ENCODE measurements at places on chromosomes 13 and 19.

DNA sequence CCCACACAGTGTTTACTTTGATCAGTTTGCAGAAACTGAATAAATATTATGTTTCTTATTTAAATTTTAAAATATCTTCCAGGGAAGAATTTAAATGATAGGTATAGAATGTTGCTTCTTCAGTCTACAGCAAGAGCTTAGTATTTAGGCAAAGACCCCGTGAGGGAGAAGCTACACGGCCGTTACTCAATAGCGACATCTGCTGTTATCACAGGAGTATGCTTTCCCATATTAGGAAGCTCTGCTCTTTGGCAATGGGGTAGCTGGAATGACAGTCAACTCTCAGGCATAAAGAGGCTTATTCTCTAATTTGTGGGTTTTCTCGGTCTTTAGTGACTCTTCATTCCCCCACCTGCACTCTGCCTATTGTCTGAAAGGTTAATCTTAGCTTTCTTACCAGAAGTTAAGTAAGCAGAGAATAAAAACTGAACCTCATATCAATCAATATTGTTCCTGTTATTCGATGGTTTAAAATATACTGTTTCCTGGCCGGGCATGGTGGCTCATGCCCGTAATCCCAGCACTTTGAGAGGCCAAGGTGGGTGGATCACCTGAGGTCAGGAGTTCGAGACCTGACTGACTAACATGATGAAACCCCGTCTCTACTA lies 13.2 kb upstream of the LHFPL6 start:
- DNase-seq, result no peak

DNA sequence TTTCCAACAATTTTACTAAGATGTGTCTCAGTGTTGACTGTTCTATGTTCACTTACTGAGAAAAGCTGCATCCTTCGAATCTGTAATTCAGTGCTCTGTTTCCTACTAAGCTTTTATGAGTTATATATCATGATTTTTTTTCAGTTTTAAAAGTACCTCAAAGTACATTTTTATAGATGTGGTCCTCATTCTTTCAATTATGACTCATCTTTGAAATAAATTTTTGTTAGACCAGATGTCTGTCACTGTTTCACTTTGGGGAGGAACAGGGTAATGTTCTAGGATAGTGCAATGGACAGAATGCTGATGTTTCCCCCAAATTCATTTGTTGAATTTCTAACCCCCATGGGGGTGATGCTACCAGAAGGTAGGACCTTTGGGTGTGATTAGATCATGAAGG lies 74.8 kb downstream of the NALCN start:
- no peak for DNase-seq

DNA sequence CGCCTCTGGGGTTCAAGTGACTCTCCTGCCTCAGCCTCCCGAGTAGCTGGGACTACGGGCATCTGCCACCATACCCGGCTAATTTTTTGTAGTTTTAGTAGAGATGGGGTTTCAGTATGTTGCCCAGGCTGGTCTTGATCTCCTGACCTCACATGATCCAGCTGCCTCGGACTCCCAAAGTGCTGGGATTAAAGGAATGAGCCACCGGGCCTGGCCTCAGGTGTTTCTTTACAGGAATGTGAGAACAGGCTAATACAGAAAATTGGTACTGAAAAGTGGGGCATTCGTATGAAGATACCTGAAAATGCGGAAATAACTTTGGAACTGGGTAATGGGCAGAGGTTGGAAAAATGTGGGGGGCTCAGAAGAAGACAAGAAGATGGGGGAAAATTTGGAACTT lies 2.8 kb upstream of the CDC16 start:
- DNase-seq, result no peak

DNA sequence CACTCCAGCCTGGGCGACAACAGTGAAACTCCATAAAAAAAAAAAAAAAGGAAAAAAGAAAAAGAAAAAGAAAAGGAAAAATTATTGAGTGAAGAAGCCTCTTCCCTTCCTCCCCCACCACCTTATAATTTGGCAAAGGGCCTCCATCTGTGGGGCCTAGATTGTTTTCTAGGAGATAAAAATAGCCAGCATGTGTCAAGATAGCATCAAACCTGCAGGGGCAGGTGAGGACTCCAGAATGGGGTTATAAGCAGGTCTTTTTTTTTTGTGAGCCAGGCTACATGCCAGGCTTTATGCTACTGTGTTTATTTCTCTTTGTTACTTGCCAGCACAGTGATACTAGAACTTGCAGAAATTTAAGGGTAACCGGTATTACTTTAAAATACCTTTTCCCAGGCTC lies 11.7 kb upstream of the TRIM13 start:
- no peak for DNase-seq

DNA sequence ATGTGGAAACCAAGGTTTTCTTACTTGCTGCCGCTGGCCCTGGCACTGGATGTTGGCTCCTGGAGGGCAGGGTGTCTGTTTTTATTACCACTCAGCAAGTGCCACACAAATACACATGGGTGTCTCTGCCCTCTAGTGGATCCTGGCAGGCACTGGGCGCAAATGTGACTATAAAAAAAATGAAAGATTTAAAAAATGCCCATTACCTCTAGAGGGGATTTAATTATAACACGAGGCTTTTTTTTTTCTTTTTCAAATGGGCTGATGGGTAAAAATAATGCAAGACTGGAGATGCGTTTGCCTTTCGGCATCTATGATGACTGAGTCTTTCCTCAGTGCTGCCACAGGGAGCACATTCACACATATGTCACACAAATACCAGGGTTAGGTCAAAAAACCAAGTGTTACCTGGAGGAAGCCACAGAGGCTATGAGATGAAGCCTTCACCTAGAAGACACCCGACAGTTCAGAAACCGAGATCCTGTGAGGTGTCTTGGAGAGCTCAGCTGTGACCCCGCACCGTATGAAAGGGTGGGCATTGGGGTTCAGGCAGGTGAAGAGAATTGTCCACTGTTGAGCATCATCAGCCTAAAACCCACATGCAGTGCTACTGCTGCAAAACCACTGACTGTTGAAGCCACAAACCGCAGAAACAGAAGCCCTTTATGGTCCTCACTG lies 25.7 kb downstream of the CHAMP1 start:
- peak; percentile 5 for DNase-seq

DNA sequence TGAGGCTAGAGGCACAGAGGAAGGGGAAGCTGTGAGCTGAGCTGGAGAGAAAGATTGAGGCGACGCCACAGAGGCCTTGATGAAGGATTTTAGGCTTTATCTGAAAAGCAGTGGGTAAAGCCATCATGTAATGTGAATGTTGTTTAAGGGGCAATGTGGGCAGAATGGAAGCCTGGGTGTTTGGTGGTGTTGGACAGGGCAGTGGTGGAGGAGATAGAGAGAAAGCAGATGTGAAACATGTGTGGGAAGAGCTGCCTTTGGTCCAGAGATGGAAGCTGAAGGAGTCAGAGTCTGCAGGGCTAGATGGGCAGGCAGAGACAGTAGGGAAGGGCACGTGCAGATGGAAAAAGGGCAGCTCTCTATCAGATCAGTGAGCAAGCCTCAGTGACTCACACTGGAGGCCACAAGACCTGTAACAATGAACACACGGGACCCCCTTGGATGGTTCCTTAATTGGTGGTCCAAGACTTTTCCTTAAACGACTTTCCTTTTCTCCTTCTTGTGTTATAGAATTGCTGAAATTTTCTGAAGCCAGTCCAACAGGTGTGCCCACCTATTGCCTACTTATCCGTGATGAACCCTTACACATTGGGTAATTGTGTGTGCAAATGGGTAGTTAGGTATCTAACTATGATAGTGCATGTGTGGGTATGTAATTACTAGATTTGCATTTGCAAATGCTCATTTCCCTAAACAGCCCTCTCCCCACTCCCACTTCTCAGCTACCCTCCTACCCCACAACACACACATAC lies 21.7 kb downstream of the ZNF536 start:
- DNase-seq, result no peak

GRCh38 chr19:10612499-10613119 lies 12.7 kb upstream of the SLC44A2 start:
- DNase-seq, result no peak

DNA sequence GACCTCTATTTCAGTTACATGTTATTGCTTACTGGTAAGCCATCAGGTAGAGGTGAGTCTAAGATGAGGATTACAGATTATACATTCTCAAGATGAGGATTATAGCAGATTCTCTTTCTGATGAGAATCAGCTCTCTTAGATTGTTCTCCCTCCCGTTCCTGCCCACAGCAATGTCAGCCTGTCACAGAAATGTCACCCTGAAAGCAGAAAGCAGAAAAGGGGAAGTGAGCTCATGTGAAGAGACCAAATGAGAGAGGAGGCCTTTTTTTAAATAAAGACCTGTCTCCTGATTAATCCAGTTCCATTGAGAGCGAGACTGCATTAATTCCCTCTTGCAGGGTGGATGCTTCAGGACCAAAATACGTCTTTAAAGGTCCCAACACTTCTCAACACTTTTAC lies 445.6 kb downstream of the KCTD12 start:
- DNase-seq, result no peak

GRCh38 chr13:37878921-37879320 lies 9.3 kb upstream of the TRPC4 start:
- no peak for DNase-seq

GRCh38 chr19:14505488-14506239 lies 9.7 kb upstream of the GIPC1 start:
- DNase-seq, result peak; percentile 39

DNA sequence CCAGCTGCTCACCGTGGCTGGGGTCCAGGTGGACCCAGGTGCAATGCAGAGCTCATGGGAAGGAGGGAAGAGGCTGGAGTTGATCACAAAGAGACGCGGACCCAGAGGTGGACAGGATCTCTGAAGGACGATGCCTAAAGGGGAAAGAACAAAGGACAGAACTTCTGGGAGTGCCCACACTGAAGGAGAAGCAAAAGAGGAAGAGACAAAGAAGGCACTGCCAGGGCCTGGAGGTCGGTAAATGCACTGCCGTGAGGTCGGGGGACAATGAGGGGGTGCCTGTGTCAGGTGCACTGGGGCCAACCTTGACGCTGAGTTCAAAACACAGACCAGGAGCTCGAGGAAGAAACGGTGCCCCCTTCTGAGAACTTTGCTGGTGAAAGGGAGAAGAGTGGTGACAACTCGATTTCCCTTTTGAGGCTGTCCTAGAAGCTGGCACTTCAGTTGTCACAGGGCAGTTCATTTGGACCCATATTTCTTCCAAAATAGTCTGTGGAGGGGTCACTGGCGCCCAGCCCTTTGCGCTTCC lies 55.6 kb downstream of the GJA3 start:
- DNase-seq, result no peak

DNA sequence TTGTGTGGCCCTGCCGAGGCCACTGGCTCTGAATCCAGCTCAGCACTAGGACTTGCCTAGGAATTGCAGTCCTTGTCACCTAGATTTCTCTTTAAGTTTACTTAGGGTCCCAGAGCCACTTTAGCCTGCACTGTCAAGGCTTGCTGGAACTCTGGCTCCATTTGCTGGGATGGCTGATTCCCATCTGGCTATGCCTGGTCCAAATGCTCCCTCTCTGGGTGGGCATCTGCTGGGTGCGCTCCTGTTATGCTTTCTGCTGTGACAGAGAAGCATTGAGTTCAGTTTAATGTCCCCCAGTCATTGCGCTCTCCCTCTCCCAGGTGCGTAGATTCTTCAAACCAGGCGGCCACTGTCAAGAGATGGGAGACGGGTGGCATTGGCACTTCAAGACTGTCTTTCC lies 102.2 kb downstream of the MTUS2 start:
- DNase-seq, result no peak

DNA sequence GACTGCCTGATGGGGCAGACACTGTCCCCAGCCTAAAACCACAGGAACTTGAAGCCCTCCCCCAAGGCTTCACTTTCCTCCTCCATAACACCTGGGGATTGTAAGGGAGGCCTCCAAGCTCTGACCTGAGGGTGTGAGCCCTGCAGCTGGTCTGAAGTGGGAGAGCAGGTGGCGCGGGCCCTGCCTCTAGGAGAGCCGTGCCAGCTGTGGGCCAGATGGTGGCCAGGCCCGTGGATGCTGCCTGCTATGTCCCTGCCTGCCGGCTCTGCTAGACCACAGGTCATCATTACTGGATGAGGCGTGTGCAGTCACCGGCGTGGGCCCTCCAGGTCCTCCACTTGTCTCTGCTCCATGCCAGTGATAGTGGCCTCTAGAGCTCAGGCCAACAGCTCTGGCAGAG lies 3.5 kb upstream of the KLHL26 start:
- no peak for DNase-seq

- no peak for DNase-seq
These were observed 442.7 kb downstream of the OXGR1 start for GRCh38 chr13:96551546-96551945.

GRCh38 chr13:113796964-113797676 lies 38.1 kb downstream of the TMEM255B start:
- DNase-seq, result no peak

DNA sequence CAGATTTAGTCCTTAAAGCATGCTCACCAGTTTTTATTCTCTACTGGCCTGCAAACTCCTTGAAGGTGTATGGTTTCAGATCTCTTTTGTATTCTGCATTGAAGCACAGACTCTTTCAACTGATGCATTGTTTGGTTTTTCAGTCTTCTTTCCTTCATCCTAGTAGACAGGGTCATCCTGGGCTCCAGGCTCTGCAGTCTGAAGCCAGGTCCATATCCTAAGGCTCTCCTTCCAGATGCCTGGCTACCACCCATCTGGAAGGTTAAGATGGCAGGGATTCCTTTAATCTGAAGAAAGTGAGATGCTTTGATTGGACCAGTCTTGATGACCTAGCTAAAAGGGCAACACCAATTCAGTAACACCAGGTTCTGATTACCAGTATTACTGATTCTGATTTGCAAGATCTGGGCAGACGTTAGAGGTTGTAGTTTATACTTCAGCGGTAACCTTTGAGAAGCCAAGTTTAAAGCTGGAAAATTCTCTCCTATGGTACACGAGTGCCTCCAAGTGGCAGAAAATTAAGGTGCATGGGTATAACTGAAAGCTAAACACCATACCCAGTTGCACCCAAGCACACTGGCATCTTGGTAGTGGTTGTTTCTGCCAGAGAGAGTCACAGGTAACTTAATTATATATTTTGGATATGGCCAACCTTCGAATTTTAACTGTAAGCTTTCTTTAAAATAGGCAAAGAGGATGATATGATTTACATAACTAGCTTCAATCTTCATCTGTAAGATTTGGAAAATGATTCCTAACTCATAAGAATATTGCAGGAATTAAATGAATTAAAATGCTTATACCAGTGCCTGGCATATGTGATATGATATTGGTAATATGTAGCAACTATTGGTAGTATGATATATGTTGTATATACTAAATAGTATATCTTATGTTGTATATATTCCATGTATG lies 1651.9 kb upstream of the MIR17HG start:
- no peak for DNase-seq

GRCh38 chr19:49877020-49877878 lies at the start of the genes AKT1S1 and TBC1D17:
Gene AKT1S1, minus strand, starts transcription at chr19:49877355. Its CDS starts 4,060 bp downstream, at chr19:49873295.
Gene TBC1D17, plus strand, starts transcription at chr19:49877702. Its CDS starts 22 bp downstream, at chr19:49877724.
- peak; percentile 94 for DNase-seq

DNA sequence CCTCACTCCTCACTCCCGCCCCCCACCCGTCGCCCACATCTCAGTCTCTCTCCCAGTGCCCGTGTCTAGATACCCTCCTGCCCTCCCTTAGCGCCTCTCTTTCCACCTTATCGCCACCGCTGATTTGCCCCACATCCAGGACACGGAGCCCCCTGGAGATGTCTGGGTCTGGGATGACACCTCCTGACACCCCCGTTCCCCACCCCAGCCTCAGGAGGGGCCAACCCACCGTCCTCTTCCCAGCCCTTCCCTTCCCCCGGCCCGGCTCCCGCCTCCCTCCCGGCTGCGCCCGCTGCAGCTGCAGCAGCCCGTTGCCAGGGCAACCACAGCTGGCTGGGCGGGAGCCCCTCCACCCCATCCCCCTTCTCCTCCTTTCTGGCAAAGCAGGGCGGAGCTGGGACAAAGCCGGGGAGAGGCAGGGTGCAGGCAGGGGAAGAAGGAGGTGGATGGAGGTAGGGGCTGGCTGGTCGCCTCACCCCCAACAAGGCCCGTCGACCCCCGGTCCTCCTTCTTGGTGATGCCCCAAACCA lies 13.5 kb downstream of the DPF1 start:
- DNase-seq, result no peak
